HT-29 (cell line): ENCODE measurements at places on chromosomes 4 and X.

DNA sequence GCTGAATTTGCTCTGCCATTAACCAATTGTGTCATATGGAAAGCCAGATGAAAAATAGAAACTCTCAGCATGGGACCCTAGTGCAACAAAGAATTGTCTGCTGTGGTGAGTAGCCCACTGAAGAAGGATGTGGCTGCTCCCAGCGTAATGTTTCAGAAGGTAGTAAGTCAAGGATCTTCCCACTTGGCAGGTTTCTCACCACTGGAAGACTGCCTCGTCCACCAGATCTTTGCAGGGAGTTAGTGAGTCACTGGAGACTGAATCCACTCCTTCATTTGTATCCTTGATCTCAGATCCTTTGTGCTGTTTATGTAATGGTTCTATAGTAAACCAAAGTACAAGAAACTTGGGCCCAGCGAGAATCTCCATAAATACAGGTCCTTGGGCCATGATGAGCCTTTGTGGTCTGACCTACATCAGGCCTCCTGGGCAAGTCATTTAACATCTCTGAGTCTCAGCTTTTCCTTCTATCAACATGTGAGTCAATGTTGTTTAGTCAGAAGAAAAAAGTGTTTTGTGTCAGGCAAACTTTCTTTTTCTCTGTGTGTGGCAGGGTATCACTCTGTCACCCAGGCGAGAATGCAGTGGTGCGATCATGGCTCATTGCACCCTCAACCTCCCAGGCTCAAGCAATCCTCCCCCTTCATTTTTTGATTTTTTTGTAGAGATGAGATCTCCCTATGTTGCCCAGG lies 78.0 kb upstream of the CCDC160 start:
- DNase-seq: no peak

GRCh38 chr4:7584098-7584497 lies 149.4 kb upstream of the PSAPL1 start:
- DNase-seq: no peak

DNA sequence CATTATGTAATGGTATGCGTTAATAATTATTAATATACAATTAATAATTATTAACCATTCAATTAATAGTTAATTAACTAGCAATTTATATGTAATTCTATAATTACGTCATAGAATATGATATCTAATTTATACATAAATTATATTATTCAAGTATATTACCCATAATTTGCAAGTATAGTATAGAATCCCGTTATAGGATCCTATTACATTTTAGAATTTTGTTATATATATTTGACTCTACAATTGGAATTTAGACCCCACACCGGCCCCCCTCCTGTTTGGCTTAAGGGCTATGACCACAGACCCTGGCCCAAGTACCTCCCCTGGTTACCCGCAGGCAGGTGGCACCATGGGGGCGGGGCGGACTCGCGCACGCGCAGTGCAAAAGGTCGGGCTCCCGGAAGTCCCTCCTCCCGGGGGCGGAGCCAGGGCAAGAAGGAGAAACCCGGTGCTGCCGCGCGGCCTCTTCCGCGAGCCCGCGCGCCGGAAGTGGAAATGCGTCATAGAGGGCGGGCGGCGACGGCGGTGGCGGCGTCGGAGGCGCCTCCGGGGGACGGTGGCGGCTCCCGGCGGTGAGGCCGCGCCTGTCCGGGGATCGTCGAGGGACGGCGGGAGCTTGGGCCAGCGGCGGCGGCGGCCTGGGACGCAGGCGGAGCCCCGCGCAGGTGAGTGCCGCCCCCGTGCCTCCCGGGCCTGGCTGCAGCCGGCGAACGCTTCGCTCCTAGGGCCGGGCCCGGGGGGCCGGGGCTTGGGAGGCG lies at the start of gene AKAP17A:
AKAP17A (plus strand) TSS at position 503 of the 761 bp plus-strand sequence. CDS start 1,859 bp downstream, outside the sequence.
- peak; percentile 78 for DNase-seq

DNA sequence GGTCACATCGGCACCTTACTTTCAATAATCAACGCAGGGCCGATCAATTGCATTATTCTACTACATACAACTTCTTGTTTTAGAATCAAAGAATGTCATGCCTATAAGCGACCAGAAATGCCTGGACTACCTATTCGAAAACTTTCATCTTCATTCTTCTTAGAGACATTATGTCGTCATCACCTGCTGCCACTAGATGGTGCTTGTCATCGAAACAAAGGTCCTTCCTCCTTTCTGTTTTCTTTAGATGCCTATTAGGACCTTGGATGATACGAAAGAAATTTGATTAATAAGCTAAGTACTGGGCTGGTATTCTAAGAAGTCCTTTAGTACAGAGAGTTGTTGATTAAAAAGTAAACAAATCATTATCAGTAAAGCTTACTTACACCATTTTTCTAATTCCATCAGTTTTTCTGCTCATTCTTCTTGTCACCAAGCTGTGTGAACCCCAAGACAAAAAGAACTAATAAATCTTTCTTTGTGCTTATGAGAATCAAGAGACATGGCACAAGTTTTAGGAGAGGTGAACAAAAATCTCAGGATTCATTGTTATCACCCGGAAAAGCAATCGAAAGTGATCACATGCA lies 154.5 kb upstream of the SLC4A4 start:
- DNase-seq: peak; percentile 79

DNA sequence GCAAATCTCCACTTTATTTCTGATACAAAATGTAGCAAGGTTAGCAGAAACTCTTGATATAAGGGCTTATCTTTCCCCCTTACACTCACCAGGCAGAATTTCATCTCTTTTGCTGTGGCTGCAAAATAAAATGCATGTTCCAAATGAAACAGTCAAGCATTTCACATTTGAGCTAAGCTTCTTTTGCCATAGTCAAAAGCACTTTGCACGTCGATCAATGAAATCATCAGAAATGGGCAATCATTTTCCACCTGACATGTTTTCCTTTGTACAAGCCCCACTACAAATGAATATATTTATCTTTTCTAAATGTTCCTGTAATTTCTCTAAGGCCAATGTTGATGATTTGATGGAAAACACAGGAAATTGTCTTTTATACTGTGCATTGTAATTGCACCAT lies 178.4 kb downstream of the ANKRD50 start:
- no peak for DNase-seq

- no peak for DNase-seq
Observed at GRCh38 chr4:73272816-73273215, 14.2 kb upstream of the ANKRD17 start.

DNA sequence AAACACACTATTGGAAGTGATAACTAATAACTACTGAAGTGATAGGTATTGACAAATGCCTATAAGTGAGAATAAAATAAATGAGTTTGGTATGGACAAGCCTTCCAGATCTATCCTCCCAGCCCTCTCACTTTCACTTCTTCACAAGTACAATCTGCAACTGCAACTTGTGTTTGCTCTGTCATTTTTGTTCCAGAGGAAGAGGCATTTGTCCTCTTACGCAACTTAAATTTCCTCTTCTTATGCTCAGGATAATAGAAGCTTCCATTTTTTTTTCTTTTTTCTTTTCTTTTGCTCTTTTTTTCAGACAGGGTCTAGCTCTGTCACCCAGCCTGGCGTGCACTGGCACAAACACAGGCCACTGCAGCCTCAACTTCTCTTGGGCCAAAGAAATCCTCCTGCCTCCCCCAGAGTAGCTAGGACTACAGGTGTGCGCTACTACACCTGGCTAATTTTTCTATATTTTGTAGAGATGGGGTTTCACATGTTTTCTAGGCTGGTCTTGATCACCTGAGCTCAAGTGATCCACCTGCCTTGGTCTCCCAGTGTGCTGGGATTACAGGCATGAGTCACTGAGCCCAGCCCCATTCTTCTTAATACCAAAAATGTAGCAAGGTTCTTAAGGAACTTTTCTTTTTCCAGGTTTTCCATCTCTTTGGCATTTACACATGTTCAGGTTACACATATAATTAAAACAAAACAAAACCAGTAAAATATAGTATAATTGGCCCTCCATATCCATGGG lies 73.1 kb downstream of the PDGFC start:
- no peak for DNase-seq

- DNase-seq: no peak
Observed at GRCh38 chr4:121800638-121800960, 524 bp upstream of the EXOSC9 start.

- no peak for DNase-seq
Observed at GRCh38 chrX:136291824-136292223, 8.9 kb upstream of the ADGRG4 start.

DNA sequence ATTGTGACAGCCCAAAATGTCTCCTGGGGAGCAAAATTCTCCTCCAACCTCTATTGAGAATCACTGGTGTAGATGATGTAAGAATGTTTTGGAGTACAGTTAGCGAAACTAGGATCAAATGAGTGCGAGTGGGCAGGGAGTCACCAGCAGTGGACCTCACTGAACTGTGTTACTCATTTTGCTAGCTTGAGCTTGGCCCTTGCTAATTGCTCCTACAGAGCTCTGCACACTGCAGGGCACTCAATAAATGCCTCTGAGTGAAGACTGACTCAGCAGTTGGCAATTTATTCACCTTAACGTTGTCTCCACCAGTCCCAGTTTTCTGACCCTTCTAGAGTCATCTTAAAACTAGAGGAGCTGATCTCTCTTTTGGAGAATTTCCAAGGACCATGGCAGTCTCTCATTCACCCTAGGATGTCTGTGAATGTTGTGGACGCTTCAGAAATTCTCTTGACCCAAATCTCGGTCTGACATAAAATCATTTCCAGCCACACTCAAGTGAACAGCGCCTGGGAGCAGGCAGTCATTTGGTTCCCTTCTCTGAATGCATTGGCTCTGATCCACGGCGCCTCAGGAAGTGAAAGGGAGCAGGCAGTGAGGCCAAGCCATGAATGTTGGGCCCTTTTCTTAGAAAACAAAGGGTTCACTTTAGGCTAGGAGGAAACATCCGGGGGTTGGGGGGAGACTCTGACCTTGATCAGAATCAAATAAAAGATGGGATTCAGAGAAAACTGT lies 148.1 kb downstream of the NWD2 start:
- DNase-seq: no peak

GRCh38 chr4:6292376-6293096 lies 22.9 kb downstream of the WFS1 start:
- DNase-seq: no peak

DNA sequence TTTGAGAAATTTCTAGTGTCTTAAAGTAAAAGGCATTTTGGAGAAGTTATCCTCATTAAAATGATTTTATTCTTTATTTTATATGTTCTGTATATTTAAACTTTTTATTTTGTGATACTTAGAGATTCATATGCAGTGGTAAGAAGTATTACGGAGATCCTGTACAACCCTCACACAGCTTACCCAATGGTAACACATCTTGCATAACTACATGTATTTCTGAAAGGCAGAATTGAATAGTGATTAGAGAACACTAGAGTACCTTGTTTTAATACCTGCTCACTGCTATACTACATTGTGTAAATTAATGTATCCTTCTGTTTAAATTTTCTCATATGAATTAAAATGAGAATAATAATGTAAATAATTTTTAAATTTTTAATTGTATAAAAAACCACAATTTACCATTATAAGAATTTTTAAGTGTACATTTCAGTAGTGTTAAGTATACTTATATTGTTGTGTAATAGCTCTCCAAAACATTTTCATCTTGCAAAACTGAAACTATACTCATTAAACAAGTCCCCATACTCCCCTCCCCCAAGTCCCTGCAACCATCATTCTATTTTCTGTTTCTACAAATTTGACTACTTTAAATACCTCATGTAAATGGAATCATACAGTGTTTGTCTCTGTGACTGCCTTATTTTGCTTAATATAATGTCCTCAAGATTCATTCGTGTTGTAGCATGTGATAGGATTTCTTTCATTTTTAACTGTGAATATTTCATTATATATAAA lies 45.4 kb downstream of the INTS12 start:
- DNase-seq: no peak

GRCh38 chr4:140281828-140282552 lies 91.5 kb upstream of the SCOC start:
- DNase-seq: no peak

GRCh38 chr4:19721587-19721986 lies 530.1 kb upstream of the SLIT2 start:
- no peak for DNase-seq

DNA sequence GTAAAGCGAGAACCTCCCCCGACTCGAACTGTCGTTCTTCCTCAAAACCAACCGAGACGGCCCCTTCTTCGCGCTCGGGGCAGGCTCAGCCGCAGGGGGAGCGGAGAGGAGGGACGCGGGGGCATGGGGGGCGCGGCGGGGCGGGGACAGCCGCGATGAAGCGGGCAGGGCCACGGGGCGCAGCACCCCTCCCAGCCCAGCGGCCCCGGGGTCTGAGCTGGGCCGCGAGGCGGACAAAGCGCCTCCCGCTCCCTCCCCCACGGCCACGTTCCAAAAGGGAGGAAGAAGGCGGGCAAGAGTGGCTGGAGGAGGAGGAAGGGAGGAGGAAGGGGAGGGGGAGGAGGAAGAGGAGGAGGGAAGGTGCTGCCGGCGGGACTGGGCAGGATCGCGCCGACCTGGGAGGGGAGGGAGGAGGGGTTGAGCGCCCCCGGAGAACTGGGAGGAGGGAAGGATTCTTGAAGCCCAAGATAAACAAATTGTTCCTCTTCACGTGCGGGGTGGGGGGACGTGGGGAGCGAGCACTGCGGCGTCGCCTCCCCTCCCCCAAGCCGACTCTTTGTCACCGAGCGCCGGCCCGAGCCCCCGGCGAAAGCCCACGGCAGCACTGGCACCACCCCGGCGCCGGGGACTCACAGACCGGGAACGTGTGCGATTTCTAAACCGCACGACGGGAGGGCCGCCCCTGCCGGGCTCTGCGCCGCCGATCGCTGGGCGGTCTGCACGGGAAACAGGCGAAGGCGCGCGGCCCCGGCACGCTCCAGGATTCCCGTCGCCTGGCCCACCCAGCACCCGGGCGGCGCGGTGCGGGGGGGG lies 2.9 kb downstream of the MAML3 start:
- DNase-seq: peak; percentile 95

DNA sequence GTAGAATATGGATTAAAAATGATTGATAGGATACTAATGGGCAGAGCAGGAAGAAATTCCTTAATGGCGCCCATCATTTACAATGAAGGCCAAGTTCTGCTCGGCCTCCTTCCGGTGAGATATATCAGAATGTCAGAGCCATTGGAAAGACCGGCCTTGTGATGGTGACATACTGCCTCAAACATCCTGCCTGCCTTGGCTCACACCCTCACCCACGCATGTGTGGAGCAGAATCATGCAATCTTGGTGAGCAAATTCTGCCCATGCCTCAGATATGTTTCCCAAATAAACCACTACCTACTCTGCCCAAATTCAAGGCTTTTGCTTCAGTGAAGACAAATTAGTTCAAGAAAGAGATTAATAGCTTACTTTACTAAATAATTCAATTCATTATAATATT lies 163.3 kb downstream of the MID1 start:
- DNase-seq: no peak

- no peak for DNase-seq
Observed at GRCh38 chr4:34198966-34199365, 2045.3 kb downstream of the ARAP2 start.
